ENCODE measurements at places on chromosomes 2 and 18.

- no peak for DNase-seq
Observed at GRCh38 chr18:26719896-26720295, 145.6 kb downstream of the AQP4 start.

GRCh38 chr2:129240061-129240460, 739.4 kb upstream of the RAB6C start:
- DNase-seq = no peak

DNA sequence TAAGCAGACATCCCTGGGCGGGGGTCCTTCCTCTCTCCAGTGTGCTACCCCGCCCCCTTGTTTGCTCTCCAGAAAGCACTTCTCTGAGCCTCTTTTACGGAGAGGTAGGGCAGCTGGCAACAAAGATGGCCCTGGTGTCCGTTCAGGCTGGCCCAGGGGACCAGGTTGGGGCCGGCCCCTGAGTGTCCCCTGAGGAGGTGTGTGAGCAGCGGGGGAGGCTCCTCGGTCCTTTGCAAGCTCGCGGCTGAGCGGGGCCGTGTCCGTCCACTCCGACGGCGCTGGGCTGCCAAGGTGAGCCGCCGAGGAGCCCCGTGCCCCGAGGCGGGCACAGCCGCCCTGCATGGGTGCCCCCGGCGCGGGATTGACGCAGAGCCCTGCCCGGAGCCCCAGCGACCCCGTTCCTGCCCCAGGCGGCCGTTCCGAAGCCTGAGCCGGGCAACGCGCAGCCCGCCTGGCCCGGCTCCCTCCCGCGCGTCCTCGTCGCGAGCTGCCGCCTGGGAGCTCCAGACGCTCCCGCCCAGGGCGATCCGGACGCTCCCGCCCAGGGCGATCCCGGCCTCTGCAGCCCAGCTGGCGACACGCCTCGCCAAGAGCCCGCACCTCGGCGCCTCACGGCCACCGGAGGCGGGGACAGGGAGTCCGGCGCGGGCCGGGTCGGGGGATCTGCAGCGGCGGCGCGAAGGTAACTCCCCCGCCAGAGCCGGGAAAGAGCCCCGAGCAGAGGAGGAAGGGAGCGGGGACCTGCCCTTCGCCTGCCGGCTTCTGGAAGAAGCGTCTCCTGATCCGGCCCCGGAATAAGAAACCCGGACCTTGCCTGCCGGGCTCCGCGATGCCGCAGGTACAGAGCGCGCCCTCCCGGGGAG, at the start of gene PROKR1:
PROKR1 (plus strand) TSS at position 569 of the 863 bp plus-strand sequence. CDS start 2,243 bp downstream, outside the sequence.
- peak; percentile 25 for DNase-seq

DNA sequence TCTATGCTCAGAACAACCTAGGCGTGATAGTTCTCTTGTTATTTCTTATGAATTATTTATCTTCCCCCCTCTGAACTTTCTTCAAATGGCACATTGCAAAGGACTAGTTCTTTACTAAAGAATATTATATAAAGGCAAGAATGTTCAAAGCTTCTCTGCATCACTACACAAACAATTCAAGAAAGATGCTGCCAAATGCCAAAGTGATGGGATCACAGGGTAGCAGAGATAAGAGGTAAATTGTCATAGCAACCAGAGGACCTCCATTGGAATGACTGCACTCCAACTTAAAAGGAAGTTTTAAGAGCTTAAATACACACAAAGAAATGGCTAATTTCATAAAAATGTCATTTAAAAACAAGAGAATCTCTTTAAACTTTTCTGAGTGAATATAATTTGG, 72.8 kb downstream of the AQP4 start:
- DNase-seq = peak; percentile 1

DNA sequence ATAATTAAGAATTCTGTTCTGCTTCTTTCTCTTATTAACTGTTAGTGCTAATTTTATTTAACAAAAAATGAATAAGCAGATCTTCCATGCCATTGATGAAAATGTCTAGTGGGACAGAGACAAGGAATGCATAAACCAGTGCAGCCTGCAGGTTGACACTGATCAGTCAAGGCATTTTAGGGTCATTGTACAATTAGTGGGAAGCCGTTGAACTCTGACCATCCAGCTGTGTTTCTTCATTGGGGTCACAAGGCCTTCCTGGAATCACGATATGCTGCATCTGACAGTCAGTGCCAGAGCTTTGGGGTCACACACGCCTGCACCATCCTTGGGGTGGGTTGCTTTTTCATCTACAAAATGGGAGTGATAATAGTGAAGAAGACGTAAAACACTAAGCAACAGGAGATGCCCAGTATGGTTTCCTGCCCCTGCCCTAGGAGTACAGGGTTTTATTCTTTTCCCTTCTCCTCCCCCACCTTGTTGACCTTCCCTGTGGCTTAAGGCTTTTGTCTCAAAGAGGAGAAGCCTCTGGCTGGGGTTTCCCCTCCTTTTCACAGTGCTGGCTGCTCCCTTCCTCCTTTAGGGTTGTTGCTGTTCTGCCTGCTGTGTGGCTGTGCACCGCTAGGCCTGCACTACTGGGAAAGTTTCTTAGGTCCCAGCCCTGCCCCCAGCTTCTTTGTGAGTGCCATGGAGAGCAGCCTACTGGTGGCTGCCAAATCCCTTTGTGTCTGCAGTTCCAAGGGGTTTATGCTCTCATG, 245.6 kb downstream of the TPGS2 start:
- no peak for DNase-seq

DNA sequence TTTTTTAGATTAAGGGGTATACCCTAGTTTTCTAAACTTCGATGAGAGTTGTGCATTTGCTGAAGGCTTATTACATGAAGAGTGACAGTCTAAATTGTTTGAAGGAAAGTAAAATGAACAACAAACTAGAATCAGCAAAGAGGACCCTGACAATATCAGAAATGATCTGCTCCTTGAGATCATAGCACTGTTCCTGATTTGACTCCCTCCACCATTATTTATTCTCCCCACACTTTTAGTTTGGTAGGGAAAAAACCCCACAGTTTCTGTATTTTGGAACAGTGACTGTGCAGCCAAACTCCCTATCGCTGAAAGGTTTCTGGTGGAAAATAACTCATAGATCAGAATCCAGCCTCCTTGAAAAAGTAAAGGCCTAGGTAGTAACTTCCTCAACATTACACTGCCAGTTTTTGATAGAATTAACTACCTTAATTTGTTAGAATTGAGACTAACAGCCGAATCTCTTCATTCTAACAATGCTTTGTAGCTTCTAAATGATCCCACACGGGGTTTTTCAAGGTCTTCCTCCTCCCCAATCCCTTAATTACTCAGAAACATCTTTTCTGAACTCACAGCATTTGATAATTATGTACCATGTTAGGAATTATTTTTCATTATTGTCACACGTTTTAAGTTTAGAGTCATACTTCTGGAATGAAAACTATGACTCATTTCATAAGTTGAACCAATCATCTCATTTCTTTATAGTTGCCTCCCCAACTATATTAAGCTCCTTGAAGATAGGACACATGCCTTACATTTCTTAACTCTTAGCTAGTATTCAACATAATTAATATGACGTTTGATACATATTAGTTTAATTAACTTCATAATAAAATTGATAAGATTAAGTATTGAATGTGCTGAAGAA, 2.9 kb downstream of the MYL12A start:
- DNase-seq = peak; percentile 91

DNA sequence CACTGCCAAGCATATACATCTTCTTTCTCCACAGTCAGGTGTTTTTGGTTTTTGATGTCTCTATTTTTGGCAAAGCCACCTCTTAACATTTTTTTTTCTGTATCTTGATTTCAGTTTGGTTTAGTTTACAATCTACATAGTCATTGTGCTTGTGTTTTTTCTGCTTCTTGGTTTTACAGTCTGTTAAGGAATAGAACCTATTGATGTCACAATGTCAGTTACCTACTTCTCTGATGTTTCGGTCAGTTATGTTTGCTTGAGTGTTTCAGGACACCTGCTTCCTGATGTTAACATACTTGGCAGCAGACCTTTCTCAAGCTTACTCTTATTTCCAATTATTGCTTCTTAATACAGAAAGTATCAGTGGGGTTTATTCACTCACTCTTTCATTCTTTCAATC, 253.3 kb downstream of the SPAG16 start:
- no peak for DNase-seq

GRCh38 chr2:28578774-28579173, 82.9 kb downstream of the PLB1 start:
- DNase-seq = peak; percentile 18

DNA sequence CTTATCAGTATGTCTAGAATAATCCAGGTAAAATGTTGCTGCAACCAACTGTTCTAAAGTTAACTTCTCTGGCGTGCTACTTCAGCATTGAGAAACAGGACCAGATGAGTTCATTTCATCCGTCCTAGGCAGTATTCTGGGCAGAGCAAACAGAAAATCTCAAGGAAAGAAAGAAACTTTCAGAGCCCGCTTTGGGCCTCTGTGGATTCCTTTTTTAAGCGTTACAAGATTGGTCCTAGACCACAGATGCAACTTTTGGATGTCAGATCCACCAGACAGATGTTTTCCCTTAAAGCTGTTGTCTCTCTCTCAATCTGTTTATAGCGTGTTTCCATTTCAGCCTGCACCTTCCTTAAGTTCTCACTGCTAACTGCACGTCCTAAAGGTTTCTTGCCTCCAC, 75.0 kb downstream of the BCL2 start:
- no peak for DNase-seq

GRCh38 chr2:1581965-1582625, 162.2 kb downstream of the PXDN start:
- DNase-seq = peak; percentile 51

DNA sequence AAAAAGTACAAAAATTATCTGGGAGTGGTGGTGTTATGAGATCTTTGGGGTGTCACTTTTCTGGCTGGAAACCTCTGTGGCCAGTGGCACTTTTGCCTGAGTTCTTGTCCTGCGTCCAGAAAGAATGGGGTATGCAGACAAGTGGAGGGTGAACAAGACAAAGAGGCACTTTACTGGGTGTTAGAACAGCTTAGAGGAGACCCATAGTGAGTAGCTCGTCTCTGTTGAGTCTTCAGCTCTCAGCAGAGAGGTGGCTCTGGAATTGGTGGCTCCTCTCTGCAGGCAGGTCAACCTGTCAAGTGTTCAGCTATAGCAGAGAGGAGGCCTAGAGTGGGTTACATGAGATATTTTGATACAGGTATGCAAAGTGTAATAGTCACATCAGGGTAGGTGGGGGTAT, 26.1 kb downstream of the CRYGD start:
- DNase-seq = no peak

GRCh38 chr18:76462326-76462694, 32.7 kb downstream of the ZNF516 start:
- DNase-seq = no peak

GRCh38 chr18:36314098-36314497, 16.6 kb downstream of the FHOD3 start:
- no peak for DNase-seq

DNA sequence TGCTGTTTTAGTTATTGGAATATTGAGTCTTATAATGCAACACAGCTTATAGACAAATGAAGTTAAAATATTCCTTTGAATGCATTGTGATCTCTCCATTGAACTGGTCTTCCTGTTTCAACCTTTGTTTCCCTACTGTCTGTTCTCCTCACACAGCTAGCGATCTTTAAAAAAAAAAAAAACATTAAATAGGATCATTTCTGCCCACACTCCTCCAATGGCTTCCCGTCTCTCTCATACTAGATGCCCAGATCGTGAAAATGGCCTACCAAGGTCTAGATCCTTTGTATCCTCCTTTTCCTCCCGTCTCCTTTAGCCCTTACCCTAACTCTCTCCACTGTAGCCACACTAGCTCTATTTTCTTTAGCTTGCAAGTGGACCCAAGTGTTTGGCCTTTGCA, 2.4 kb downstream of the FAM171B start:
- DNase-seq = no peak

DNA sequence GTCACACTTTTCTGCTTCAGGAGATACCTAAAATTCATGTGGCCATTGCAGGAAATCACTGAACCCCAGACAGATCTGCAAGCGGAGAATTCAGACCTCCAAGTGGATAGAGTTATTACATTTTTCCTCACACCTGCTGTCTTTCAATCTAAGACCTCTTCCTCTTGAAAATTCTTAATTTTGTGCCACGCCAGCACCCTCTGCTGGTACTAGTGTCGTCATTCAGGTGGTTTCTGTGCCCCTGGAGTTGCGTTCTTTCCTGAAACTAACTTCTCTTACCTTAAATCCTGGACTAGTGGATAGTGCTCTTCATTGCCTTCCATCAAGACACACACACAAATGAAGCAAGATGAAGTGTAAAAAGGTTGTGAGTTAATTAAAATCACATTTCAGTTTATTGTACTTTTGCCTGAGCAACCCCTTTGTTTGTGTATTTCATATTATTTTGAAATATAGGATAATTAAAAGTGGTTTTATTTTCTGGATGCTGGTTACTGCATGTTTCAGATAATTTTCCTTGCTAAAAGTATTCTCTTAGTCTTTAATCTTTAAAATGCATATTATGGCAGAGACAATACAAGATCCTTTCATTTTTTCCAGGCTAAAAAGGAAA, 1.6 kb upstream of the DNER start:
- DNase-seq = no peak

GRCh38 chr18:74291771-74292540, at the start of gene CYB5A:
CYB5A (minus strand) TSS chr18:74291963; CDS start chr18:74291875, 88 bp downstream.
- peak; percentile 93 for DNase-seq

- DNase-seq = no peak
Observed at GRCh38 chr18:24209558-24209957, 70.7 kb downstream of the CABYR start.

DNA sequence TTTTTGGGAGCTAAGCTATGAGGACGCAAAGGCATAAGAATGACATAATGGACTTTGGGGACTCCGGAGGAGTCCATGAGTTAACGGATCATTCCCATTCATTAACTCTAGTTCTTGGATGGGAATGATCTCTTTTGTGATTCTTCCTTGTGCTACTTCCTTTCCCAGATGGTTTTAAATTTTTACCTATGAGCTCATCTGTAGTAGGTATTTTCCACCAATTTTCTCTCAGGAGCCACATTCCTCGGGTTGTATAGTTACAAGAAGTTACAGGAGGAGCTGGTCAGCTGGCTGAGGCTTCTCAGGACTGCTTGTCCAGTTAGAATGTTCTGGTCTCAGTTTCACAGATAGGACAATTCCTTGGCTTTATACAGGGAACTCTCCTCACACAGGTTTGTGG, 42.9 kb upstream of the LPIN2 start:
- DNase-seq = no peak

DNA sequence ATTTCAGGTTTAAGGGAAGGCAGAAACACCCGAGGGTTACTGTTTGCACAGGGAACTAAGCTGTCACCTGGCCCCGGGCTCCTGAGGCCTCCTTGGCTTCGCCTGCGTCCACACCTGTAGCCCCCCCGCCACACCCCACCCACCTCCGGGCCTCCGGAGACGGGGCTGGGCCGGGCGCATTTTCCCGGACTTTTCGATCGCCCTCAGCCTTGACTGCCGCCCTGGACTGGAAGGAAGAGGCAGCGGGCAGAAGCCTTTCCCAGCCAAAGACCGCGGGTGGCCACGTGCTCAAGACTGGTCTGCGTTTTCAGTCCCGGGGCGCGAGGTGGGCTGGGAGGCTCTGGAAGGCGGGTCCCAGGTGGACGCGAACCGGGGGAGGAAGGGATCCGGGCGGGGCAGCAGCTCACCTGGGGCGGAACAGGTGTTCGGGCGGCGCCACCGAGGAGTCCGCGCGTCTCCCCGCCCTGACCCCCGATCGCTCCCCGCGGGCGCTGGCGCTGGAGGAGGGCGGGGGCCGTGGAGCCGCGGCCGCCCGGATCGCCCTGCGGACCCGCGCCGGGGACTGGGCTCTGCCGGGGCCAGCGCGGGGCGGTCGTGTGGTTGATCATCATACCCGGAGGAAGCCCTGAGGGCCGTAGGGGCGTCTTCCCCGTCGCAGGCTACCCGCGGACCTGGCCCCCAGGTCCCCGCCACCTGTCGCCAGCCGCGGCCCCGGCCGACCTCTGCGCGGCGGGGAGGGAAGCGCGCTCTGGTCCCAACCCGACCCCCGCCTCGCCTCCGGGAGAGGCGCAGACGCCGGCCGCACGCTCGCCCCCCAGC, 3.2 kb downstream of the ID2 start:
- DNase-seq = peak; percentile 63

- peak; percentile 18 for DNase-seq
Observed at GRCh38 chr2:109635426-109636304, 21.5 kb downstream of the SOWAHC start.

Measured in EH (cell line).